ENCODE measurements at places on chromosomes 11 and 22.

GRCh38 chr11:40236526-40236925 is 1222.9 kb downstream of the LRRC4C start:
- no peak for DNase-seq

GRCh38 chr22:32353292-32353691 is 4.4 kb upstream of the RFPL3 start:
- no peak for DNase-seq

DNA sequence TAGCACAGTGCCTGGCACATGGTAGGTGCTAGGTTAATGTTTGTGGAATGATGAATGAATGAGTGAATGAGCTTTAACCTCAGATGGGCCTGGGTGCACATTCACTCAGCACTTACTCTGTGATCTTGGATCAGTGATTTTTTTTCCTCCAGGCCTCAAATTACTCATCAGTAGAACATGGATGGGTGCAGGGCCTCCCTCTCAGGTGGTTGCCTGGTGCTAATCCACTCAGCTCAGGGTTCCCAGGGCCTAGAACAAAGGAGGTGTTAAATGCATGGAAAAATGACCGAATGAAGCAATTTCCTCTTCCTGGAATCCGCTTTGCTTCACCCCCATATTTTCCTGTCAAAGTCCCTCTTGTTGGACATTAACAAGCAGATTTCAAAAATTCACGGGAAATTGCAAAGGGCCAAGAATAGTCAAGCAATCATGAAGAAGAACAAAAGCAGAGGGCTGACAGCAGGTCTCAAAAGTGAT is 93.5 kb downstream of the MYEOV start:
- DNase-seq: no peak

DNA sequence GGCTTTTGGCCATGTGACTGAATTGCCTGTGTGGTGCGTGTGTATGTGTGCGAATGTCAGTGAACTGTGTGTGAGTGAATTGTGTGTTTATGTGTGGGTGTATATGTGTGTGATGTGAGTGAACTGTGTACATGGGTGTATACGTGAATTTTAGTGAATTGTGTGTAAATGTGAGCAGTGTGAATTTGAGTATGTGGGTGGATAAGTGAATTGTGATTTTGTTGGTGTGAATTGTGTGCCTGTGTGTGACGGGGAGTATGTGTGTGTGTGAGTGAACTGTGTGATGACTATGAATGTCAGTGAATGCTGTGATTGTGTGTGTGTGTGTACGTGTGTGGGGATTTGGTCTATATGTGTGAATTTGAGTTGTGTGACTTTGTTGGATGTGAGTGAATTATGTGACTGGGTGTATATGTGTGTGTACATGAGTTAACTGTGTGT is 3.5 kb downstream of the DDTL start:
- DNase-seq: no peak

DNA sequence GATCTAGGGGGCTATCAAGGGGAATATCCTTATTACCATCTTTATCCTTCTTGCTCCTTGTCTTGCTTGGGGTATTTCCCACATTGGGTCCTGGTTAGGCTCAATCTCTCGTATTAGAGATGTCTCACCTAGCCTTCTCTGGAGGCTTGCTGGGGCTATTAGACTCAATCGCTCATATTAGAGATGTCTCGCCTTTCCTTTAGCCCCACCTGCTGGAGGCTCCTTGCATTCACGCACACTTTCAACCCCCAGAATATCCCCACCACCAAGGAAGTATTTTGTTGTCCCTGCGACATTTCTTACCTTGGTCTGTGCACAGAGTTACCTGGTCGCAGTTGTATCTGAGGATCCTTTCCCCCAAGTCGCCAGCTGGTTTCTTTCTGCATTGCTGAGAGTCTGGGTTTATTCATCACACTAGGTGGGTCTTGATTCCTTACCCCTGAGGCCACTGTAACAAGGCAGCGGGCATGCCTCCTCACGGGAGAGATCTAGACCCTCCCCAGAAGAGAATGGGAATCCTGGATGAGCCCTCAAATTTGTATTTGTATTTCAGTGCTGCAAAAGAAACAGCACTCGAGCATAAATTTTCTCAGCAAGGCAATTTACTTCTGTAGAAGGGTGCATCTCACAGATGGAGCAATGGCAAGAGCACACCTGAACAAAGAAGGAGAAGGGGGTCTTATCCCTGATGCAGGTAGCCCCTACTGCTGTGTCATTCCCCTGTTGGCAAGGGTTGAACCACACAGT is 15.9 kb upstream of the HYLS1 start:
- DNase-seq: no peak

DNA sequence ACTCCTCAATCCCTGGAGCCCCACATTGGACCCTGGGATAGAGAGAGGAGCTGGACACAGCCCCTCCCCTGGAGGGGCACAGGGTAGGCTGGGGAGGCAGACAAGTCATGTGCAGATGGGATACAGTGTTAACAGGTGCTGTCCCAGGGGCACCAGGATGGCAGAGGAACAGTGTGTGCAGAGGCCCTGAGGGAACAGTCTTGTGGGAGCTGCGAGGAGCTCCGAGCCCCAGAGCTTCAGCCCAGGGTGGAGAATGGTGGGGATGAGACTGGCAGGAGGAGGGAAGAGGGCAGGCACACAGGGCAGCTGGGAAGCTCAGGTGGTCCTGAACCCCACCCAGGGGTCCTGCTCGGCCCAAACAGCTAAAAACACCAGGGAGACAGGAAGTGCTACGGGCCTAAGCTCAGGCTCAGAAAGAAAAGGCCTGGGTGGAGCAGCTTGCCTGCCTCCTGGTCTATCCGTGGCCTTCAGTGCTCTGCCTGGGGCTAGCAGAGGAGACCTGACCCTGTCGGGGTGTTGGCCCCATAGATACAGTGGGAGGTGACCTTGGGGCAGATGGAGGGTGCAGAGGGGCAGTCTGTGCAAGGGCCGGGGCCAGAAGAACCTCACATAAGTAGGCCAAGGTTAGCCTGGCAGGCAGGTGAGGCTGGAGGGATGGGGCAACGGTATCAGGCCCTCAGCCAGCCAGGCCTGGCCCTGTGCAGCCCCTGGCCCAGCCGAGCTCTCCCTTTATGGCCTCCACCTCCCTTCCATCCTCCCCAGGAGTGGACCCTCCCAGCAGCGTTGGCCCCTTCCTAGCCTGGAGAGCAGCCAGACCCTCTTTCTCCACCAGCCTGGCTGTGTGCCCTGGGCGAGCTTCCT is 15.4 kb downstream of the CAPN5 start:
- no peak for DNase-seq

- DNase-seq: no peak
These were observed 5.3 kb upstream of the CDC42BPG start for GRCh38 chr11:64849598-64850356.

DNA sequence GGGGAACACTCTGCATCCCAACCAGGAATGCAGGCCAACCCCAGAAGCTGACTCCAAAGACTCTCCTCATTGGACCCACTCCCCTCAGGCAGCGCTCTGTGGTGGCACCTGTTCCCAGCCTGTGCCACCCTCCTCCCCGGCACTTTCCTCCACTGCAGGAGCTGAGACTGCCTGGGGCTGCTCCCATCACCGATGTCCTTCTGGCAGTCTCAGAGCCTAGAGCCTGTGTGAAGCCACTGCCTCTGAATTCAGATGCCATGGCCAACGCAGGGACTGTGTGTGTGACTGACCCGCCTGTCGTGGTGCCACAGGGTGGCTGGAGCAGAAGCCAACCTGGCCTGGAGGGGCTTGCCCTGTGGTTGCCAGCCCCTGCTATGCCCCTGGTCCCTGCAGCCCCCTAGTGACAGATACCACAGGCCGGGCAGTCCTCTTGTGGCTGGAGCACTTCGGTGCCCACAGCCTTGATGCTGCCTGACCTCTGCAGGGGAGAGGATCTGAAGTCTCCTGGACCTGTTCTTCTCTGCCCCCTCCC is 43.2 kb downstream of the TBX1 start:
- DNase-seq: no peak

- no peak for DNase-seq
These were observed 51.3 kb downstream of the MYH9 start for GRCh38 chr22:36336246-36337182.

GRCh38 chr22:34808618-34809017 is 257.3 kb upstream of the ISX start:
- no peak for DNase-seq

GRCh38 chr11:120331301-120331996 is 4.8 kb upstream of the ARHGEF12 start:
- no peak for DNase-seq

DNA sequence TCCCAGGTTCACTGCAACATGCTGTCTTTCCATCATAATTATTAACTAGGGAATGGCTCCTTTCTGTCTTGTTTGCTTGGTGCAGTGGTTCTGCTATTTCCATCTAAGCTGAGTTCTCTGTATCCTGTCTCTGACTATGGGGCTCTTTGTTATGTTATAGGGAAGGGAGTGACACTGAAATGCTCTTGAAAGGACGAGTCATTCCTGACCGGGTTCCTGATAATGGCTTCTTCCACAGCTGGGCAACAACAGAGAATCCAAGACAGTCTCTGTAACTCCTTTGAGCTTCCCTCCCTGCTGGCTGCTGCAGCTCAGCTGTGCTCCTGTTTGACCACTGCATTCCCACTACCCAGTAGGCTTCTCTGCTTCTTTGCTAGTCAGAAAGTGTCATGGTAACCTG is 24.1 kb downstream of the OR2AT4 start:
- DNase-seq: no peak

DNA sequence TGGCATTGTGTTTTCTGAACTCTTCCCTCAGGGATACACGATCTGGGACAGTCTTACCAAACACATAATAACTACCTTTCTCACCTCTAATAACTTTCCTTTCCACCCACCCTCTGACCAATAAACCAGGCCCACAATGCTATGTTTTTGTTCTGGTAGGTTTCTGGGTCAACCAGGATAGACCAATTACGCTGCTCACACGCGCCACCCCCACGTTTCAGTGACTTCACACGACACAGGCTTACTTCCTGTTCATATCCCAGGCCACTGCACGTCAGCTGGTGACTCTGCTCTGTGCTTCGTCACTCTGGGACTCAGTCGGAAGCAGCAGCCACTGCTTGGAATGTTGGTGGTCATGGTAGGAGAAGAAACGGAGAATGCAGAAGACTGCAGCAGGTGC is 2.5 kb downstream of the KRTAP5-4 start:
- DNase-seq: no peak

- no peak for DNase-seq
These were observed 40.3 kb upstream of the DAGLA start for GRCh38 chr11:61639816-61640443.

DNA sequence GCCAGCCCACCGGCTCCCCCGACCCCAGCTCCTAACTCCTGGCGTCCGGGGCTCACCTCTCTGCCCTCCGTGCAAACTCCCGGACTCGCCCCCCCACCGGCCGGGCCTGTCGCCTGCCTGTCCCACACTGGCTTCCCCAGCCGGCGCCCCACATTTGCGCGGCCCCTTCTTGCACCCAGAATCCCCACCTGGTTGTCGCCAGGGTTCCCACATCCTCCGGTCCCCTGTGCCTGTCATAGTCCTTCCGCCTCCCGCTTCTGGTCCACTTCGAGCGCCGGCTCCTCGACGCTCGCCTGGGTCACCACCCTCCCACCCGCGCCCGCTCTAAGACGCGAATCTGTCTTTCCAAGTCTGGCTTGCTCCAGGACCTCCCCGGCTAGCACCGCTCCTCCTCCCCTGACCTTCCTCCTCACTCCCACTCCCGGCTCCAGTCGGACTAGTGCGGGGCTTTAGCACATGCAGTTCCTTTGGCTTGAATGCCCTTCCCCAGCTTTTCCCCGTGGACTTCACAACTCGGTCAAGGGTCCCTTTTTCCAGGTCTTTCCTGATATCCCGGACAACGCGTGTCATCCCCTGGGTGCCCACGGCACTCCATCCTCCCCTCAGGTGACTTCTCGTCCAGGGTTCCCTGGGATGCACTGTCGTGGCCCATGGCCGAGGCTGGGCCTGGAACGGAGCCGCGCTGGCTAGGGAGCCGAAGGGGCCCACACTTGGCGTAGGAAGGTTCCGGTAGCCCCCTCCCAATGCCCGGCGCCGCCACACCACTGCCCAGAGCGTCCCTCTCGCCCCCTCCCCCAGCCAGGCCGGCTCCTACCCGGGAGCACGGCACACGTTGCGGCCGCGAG is 635 bp downstream of the SCARF2 start:
- no peak for DNase-seq

GRCh38 chr11:35402751-35403660 is 16.4 kb downstream of the SLC1A2 start:
- no peak for DNase-seq

- no peak for DNase-seq
These were observed 36.8 kb downstream of the CERK start for GRCh38 chr22:46701262-46701661.

- no peak for DNase-seq
These were observed 152.3 kb downstream of the FEZ1 start for GRCh38 chr11:125343718-125344131.

DNA sequence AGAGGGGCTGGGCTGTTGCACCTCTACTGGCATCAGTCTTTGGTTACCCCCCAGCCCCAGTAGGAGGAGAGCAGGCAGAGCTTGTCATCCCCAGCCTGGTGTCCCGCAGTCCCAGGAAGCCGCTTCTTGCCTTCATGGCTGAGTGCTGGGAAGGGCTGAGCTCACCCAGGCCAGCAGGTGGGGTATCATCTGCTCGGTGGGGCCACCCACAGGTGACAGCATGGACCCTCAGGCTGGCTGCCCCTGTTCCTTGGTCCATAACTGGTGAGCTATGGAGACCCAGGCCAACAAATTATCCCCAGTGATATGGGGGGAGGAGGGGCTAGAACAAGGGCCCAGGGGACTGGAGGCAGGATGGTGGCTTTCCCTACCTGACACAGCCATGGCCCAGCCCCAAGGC is 6.5 kb upstream of the RHOD start:
- no peak for DNase-seq

- DNase-seq: no peak
These were observed 540.2 kb downstream of the MIAT start for GRCh38 chr22:27197618-27198017.
